ENCODE measurements at places on chromosomes 5 and 9.

GRCh38 chr9:2229109-2229721, 214.1 kb downstream of the SMARCA2 start:
- no peak for DNase-seq

- DNase-seq, result no peak
Measured at GRCh38 chr5:50302815-50303490, 138.1 kb downstream of the EMB start.

- DNase-seq, result no peak
Measured at GRCh38 chr9:113906411-113907110, 30.5 kb downstream of the ZNF618 start.

DNA sequence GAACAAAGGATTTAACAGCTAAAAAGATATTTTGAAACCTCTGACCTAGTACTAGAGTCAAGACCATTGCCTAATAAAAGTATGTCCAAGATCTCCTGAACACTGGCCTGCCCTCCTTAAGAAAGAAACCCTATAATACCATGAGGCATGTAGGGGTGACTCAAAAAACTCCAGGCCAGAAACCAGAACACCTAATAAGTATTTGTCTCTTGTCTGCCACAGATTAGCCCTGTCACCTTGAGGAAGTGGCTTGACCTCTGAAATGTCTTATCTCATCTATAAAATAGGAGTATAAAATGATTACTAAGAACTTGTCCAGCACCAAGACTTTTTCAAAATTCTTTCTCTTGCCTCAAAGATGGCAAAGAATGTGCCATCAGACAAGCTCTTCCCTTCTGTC, 125.5 kb upstream of the RASGRF2 start:
- no peak for DNase-seq

- DNase-seq, result no peak
Measured at GRCh38 chr9:114516913-114517312, 11.6 kb upstream of the WHRN start.

DNA sequence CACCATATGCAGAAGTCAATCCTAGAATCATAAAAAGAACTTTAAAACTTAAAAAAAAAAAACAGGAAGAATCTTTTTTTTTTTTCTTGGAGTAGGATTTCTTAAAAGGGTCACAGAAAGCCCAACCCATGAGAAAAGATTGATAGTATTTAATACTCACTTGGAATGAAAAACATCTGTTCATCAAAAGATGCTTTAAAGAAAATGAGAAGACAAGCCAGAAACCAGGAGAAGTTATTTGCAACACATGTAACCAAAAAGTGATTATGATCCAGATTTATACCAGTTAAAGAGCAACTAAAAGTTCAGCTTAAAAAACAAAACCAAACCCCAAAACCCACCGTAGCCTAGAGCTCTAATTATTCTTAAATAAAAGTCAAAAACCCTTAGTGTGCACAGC, 69.3 kb downstream of the TLE4 start:
- DNase-seq, result no peak

DNA sequence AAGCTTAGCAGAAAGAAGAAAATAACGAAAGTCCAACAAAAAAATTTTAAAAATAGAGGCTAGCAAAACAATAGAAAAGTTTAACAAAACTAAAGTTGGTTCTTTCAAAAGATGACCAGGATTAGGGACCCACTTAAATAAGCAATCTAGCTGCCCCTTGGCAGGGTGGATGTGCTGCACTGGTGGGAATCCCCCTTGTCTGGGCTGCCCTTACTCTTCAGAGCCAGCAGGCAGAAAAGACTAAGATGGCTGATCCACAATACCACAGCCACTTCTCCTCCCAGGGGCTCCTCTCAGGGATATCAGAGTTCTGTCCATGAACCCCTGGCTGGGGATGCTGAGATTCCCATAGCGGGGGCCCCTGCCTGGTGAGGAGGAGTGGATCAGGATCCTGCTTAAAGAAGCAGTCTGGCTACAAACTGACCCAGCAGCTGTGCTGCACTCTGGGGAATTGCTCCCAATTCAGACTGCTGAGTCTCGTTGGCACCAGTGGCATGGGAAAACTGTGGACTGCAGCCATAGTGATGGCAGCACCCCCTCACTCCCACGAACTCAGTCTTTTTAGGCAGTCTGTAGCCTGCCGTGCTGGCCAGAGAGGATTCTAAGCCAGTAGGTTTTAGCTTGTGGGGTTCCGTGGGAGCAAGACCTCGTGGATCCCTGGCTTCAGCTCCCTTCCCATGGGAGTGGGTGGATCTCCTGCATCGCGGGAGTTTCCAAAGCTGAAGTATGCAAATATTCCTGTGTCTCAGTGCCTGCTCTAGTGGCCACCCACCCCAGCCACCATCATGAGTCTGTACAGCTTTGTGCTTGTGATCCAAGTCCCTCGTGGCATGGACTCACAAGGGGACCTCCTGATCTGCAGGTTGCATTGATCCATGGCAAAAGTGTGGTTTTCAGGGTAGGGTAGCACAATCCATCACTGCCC, 2.9 kb upstream of the INSL6 start:
- no peak for DNase-seq

DNA sequence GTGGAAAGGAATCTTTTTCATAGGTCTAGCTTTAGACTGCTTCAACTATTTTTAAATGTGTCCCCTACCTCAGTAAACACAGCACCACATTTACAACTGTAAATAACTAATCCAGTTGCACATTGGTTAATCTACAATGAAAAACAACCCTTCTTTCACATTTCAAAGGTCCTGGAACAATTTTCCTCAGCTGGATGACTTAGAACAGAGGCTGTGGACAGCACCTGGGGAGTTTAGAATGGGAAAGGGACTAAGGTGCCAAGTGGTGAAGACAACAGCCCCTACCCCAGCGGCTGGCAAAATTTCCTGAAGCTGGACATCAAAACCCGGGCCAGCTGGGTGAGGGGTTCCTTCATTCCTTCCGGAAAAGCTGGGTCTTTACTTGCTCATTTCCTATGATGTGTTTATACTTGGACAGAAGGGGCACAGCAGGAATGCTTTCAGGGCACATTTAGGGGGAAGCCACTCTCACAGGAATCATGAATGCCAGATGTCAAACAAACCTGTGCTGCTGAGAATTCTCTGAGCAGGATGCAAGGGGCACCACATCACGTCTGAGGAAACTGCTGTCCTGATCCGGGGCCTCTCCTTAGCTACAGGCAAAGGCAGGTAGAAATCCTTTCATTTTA, 158.3 kb downstream of the NR2F1-AS1 start:
- no peak for DNase-seq

DNA sequence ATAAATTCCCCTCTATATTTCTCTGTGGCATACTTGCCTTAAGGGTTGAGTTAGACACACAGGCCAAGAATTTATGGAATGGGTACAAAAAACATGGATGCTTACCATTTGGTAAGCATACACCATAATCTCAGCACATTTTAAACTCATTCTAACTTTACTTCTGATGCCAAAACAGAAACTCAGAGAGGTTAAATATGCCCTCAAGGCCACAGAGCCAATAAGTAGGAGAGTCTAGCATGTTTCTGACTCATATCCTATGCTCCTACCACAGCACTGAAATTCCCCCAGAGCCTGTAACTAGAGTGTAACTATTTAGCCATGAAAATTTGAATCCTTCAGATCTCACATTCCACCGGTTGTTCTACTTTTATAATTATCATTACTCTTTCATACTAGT, 559.7 kb downstream of the ACTL7B start:
- no peak for DNase-seq

DNA sequence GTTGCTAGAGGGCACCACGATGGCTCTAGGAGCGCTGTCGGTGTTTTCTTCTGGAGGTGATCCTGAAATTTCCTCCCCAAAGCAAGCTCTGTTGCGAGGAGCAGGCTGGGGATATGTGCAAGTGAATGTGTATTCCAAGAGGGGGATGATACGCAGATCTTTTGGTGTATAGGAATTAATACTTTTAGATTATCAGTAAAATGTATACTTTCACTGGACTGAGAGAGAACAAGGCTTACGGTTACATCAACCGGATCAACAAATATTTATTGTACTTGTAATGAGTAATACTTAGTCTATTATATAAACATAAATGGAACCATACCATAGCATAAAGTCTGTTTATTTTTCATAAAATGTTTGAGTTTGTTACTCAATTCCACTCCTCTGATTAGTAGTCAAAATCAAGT, 632 bp upstream of the PRKAA1 start:
- no peak for DNase-seq

DNA sequence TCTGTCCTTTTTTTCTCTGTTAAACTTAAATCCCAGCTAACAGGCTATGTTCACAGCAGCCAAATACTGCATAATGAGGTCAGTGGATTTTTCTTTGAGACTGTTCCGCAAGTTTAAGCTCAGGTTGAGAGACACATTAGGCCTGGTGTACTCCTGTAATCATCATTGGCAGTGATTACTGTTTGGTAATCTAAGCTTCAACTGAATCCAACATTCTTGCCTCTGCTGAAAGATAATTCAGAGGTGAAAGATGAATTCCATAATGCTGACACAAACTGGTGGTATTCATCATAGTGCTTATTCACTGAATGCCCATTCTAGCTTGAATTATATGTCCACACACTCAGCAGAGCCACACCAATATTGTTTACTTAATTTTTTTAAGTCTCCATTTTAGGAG, 108.5 kb downstream of the NFIB start:
- DNase-seq, result no peak

GRCh38 chr5:5350101-5350500, 72.4 kb upstream of the ICE1 start:
- DNase-seq, result no peak

GRCh38 chr9:76459694-76460635, 983 bp downstream of the GCNT1 start:
- DNase-seq, result no peak

DNA sequence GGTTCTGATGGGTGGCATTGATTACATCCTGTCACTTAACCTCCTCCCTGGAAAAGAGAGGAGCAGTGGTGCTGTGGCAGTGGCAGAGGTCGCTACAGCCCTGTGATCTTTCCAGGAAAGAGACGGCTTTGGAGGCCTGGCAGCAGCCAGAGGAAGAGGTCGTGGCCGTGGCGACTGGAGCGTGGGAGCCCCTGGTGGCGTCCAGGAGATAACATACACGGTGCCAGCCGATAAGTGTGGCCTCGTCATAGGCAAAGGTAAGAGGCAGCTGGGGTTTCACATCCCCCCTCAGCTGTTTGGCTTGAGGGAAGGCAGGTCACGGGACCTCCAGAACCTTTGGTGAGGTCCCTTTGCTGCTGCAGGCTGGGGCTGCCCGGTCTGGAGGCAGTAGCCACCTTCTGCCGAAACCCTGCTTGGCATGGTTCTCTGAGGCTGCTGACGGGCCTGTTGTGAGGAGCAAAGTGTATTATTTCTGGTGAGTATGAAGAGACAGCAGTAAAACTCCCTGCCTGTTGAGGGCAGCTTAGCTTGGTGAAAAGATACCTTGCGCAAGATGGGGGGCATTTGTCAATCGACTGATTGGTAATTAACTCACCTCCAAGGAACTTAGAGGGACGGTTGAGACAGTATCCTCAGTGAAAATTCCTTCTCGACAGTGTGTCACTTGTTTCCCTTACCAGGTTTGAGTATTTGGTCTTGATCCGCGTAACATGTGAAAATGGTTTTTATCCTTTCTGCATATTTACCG, 38.0 kb upstream of the PRDM12 start:
- DNase-seq, result no peak
